ENCODE measurements at places on chromosomes 12 and 14.
A peak's percentile ranks its signal among the peaks of the same experiment; 100 is the strongest.

- no peak for DNase-seq
Observed at GRCh38 chr12:53664191-53664590, 11.7 kb downstream of the ATP5MC2 start.

DNA sequence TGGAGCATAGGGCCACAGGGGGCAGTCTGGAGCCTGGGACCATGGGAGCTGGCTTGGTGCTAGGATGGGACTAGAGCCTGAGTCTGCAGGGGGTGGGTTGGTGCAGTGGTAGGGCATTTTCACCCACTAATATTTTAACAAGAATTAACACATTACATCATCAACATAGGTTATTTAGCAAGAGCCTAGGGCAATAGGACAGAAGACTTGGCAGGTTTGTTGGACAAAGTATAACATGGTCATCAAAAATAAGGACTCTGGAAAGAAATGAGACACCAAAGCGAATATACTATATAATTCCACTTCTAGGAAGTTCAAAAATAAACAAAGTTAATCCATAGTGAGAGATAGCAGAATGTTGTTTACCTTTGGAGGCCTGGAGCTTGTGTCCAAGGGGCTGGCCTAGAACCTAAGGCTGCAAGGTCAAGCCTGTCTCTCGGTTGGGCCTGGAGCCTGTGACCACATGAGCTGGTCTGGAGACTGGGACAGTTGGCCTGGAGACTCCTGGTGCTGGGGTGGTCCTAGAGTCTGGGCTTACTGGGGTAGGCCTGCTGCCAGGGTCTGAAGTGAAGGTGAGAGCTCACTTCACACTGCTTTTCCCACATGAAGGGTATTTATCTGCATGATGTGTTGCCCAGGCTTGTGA, 28.1 kb upstream of the CNOT2 start:
- DNase-seq, result no peak

DNA sequence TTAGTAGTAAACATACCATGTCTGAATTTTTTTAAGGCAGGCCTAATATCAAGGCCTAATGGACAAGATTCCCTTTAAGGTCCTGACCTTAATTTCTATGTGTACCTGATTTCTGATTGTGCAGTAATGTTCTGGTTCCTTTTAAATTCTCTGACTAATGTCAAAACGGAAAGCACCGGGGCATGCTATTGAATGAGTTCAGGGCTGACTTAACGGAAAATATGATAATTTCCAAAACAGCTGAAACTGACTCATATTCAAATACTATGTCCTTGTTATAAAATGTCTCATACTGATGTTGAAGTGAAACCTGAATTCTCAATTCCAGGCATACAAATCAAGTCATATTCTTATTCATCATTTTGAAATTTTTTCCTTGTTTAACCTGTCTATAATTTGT, 6.7 kb downstream of the TAS2R43 start:
- no peak for DNase-seq

DNA sequence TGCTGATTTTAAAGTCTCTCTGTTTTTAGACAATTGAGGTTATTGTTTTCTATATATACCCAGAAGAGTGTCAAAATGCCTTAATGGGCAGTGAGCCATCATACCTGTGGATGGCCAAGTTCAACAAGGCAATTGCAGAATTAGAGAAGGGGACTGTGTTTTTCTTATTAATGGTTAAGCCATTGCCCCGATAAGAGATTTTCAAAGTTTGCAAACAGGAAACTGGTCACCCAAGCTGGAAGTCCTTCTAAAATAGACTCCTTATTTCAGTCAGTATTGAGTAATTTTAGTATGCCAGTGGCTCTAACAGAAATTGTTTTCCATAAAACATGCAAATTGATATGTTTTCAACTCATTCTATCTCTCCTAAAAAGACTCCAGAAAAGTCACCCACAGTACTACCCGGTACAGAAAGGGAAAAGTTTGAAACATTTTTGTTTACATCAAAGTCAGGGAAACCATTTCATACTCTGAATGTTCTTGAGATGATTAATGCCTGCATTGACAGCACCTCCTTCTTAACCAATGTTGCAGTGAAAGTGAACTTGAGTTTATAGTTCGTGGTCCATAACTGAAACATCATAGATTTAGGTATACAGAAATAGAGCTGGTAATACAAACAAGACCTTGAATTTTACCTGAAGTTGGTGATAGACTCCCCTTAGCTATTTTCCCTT, 191.1 kb downstream of the TMX1 start:
- DNase-seq, result no peak

GRCh38 chr12:12636641-12637040, 25.0 kb downstream of the CREBL2 start:
- no peak for DNase-seq

- DNase-seq, result no peak
Observed at GRCh38 chr12:52568111-52568510, 5.5 kb downstream of the KRT74 start.

GRCh38 chr12:50926415-50926814, 25.9 kb upstream of the HIGD1C start:
- DNase-seq, result no peak

DNA sequence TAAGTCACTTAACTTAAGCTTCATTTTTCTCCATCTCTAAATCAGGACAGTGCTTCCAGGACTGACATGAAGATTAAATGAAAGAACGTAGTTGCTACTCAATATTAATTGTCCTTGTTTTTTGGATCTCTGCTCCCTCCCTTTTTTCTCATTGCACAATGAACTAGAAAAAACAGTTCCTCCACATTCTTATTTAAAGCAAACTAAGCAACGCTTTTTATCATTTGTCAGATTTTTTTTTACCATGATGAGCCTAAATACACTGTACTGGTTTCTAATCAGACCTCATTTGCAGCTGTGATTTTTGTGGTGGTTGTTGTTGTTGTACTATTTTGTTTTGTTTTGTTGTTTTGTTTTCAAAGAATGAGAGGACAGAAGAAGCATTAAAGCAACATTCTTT, 23.2 kb upstream of the PARP11 start:
- no peak for DNase-seq

DNA sequence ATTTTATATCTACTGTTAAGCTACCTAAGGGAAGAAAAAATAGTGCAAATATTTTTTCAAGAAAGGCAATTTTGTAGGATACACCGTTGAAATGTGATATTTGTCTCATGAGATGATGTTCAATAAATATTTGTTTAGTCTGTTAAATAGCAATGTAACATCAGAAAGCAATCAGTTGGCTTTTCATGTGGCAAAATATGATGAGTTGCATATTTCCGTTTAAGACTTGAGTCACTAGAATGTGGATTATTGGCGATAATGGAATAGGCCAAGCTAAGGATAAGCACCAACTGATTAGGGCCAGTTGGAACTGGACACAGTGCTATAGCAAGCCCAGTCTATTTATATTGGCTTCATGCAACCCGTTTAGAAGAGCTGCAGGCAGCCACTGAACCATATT, 250.4 kb upstream of the SLC16A7 start:
- no peak for DNase-seq

- DNase-seq, result no peak
Observed at GRCh38 chr12:109069307-109070271, 17.2 kb downstream of the USP30 start.

- no peak for DNase-seq
Observed at GRCh38 chr14:106843951-106844483, 1317.6 kb downstream of the TMEM121 start.

DNA sequence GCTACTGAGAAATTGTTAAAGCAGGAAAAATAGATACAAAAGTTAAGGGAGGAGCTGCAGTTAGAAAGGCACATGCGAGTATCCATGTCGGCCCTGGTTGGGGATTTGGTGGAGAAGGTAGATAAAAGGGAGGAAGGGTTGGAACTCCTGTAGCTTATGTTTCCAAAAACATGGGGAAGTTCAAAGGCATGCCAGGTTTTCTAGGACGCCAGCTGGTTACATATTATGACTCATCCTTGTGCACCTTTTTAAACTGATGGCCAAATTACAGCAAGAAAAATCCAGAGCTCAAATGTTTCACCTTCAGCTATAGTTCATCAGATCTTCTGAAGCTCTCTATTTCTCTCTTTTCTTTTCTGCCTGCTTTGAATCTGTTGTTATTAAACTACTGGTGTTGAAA, 13.2 kb upstream of the MAP4K5 start:
- DNase-seq, result no peak

DNA sequence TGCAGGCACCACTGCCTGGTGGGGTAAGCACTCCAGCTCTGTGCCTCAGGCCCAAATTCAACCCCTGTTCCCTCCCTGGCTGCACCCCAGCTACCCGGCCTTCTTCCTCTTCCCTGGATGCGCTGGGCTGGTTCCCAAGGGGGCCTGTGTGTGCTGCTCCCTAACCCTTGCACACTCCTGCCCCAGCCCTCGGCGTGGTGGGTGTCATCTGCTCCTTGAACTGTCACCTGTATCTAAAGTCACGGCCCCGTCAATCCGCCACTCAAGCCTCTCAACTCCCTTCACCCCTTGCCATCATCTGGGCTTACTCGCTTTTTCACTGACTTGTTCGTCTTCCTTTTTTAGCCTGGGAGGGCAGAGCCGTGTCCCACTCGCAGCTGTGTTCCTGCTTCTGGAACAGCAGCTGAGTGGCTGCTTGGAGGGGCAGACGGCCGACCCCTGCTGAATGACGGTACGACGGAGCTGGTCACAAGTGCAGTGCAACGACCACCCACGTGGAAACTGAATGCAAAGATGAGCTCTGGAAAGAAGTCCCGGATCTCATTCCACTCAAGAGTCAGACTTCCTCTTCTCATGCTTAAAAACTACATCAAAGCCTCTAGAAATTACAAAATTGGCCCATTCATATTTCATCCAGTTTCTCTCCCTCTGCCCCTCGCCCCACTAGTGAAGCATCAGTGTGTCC, 138.9 kb downstream of the PIWIL1 start:
- DNase-seq, result no peak

- no peak for DNase-seq
Observed at GRCh38 chr14:95163132-95163531, 5.8 kb upstream of the DICER1 start.

DNA sequence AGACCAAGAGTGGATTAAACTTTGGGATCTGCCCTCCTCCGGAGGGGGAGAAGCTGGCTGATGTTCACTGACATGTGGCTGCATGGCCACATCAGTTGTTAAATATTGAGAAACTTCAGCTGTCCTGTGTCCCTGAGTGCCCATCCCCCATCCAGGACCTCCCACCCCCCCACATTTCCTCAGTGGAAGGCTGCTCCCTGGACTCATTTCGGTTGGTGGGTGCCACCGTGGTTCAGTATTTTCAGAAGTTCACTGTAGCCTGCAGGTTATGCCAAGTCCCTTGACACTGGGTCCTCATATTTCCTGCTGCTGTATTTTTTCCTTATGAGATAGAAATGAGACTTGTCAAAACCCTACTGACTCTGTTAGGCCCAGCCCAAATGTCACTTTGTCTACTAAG, 302.4 kb downstream of the CACNA1C start:
- DNase-seq, result no peak

GRCh38 chr12:46701356-46701755, 124.4 kb downstream of the SLC38A4 start:
- DNase-seq, result no peak

- no peak for DNase-seq
Observed at GRCh38 chr12:10739157-10740118, 16.3 kb upstream of the YBX3 start.

DNA sequence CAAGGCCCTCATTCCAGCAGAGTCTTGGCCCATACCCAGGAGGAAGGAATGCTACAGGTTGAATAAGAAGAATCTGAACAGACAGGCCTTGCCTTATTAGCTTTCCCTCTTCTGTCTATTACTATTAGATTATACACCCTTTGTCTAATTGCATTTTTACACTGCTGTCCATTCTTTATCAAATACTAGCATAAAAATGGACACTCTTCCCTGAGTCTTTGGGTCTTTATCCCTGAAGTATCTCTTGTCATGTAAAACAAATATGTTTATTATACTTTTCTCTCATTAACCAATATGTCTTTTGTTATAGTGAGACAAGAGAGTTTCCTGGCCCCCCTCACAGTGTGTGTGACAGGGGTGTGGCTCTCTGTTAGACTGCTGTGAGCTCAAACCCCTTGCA, 897.4 kb upstream of the SEL1L start:
- DNase-seq, result no peak

- DNase-seq, result no peak
Observed at GRCh38 chr12:42162965-42163364, 18.3 kb upstream of the GXYLT1 start.

- no peak for DNase-seq
Observed at GRCh38 chr12:74889073-74889472, 320.6 kb downstream of the KCNC2 start.

DNA sequence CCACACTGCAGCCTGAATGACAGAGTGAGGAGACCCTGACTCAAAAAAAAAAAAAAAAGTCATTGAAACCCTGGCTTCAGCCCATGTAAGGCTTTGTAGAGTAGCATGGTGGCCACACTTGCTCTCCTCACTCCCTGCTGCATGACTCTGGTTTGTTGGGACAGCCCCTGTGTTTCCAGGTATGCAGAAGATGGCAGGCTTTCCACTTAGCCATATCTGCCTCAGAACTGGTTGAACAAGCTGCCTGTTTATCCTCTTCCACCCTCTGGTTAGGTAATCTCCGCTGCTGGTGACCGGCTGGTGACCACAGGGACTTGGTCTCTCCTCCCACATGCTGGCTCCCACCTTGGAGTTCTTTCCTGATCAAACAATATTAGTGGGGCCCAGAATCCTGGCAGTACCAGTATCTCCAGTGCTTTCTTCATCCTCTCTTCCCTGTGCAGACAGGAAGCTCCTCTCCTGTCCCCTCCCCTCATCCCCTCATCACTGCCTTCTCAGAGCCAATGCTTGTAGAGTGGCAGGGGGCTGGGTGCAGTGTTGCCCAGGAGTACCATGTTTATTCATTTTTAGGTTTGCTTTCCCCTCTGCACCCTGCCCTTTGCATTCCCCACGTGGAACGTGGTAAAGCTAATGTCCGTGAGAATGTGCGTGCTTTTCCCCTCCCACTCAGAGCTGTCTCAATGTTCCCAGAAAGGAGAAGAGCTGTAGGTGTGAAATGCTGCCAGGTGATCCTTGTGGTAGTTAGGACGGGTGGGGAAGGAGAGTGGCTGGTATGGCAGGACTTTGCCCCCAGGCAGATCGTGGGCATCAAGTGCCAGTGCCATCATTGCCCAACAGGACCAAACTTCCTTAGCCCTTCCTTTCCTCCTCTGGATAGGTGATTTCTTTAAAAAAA, 11.3 kb downstream of the ABHD12B start:
- DNase-seq, result no peak

DNA sequence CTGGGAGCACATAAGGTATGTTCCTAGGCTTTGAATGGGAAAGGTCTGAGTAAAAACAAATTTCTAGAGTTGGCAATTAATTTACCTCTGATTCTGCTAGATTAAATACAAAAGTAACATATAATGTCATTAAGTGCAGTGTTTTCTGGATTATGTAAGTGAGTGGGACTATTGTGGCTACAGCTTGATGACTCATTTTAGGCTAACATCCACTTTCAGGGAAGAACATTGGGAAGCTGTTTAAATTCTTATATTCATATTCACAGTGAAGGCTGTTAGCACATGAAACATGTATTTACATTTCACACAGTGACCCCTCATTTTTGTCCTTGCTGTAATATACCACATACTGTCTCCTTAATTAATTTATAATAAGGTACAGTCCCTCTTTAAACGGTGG, 13.2 kb upstream of the BMAL2 start:
- peak; percentile 23 for DNase-seq

All from skeletal muscle cell (primary cell).